ENCODE measurements at places on chromosomes 2 and 18.

DNA sequence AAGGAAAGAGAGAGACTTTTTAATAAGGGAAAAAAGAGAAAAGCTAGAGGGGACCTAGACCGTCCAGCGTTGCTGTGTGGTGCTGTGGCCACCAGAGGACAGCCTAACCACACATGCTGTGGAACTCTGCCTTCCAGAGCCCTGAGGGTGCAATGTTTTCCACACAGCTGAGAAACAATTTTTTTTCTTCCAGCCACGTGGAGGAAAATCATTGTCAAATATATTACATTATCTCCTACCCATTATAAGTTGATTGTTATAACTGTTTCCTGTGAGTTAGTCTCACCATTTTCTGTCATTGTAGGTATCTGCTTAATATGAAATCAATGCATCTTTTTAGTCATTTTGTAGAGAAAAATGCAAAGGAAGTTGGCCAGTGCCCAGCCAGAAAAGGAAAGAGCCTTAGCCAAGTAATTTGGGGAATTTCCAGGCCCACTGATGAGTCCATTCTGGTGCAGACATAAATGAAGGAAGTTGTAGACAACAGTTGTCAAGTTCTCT lies 5.9 kb upstream of the MRPL19 start:
- DNase-seq, result peak; percentile 54

- DNase-seq, result peak; percentile 16
These were observed 4.0 kb upstream of the MREG start for GRCh38 chr2:216017365-216017764.

- DNase-seq, result no peak
These were observed 21.0 kb upstream of the RAB27B start for GRCh38 chr18:54807303-54807702.

DNA sequence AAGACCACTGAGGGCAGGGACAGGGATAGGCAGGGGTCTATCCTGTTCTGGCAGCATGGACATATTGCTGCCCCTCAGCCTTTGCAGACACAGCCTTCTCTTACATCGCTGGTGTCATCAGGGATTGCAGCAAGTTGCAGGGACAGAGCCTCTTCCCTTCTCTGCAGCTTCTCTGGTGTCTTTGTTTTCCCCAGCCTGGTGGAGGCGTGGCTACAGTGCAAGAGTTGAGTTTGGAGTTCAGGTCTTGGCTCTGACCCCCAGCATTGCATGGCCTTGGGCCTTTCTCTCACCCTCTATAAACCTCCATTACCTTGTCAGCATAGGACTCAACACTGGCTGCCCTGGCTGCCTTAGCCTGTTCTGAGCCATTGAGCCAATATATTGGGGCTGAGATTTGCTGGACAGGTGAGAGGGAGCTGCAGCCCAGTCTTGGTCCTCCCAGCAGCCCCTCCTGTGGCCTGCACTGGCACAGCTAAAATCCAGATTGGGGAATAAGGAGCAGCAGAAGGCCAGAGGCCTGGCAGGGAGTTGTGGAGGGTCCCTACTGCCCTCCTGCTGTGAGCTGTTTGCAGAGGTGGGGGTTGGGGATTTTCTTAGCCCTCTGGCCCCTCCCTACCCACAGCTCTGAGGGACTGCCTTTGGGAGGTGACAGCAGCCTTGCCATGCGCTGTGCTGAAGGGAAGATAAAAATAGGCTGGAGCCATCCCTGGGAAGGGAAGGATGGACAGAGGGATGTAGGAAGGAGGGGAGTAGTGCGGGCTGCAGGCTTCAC lies 22.8 kb downstream of the EHD3 start:
- no peak for DNase-seq

- DNase-seq, result no peak
These were observed 129.6 kb downstream of the PMS1 start for GRCh38 chr2:189913821-189914220.

DNA sequence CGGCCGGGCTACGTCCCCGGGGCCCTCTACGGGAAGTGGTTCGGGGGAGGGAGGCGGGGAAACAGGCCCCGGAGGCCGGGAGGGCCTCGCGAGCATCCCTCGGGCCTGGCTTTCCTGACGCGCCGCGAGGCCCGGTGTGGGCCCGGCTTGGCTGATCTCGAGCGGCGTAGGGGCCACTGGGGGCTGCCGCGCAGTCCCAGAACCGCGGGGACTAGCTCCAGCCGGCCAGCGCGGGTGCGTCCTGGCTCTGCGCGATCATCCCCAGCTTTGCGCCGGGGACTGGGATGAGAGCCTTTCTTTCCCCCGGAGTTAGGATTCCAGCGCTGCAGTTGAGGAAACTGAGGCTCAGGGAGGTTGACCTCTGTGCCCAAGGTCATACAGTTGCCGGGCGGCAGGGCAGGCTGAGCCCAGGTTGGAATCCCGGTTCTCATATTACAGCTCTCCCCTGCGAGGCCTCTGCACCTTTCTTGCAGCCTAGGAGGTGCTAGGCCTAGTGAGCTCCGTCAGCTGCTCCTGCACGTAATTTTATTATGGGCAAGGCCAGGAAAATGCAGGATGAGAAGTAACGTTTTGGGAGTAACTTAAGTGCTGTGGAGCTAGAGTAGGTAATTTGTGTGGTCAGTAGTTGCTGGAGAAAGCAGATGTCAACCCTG lies 501 bp downstream of the LPIN1 start:
- DNase-seq, result peak; percentile 29

DNA sequence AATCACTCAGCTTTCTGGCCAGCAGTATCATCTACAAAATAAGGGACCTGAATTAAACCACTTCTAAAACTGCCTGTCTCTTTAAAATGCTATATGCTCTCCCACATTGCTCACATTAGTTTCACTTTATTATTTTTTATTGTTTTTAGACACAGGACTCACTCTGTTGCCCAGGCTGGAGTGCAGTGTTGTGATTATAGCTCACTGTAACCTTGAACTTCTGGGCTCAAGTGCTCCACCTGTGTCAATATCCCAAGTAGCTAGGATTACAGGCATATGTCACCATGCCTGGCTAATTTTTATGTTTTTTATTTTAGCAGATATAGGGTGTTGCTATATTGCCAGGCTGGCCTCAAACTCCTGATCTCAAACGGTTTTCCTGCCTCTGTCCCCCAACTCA lies 591.3 kb upstream of the ZNF804A start:
- no peak for DNase-seq

DNA sequence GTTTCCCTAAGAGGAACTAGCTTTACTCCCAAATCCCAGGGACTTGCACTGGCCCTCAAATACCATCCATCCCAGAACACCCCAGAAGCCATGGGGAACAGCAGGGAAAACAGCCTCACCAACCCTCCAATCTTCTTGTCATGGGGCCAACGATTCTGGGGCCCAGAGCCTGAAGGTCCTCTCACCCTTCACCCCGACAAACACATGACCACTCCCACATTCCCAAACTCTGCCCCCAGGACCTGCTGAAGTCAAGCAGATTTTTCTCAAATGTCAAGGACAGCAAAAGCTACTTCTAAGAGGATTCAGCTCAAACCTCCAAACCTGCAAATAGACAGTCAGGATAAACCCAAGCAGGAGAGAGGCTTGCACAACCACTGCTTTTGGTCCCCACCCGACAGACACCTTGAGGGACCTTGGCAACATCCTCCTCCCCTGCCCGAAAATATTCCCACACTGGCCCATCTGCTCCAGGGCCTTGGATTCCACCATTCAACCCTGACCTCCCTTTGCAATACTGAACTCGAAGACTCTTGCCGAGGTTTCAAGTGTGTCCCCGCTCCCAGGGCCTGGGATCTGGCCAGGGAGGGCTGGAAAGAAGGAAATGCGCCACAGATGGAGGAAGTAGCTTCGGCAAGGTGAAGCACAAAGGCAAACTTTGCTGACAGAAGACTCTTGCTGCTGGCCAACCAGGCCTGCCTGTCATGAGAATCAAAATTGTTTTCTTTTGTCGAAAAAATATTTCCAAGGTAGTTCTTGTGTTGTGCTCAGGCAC lies 143.3 kb downstream of the ZFP36L2 start:
- no peak for DNase-seq
